Hepatocyte (in vitro differentiated cells): ENCODE measurements at places on chromosomes 13 and 19.

GRCh38 chr13:91167706-91168385, 179.6 kb upstream of the MIR17HG start:
- no peak for DNase-seq

- DNase-seq: no peak
Observed at GRCh38 chr19:40810160-40810559, 11.2 kb downstream of the EGLN2 start.

DNA sequence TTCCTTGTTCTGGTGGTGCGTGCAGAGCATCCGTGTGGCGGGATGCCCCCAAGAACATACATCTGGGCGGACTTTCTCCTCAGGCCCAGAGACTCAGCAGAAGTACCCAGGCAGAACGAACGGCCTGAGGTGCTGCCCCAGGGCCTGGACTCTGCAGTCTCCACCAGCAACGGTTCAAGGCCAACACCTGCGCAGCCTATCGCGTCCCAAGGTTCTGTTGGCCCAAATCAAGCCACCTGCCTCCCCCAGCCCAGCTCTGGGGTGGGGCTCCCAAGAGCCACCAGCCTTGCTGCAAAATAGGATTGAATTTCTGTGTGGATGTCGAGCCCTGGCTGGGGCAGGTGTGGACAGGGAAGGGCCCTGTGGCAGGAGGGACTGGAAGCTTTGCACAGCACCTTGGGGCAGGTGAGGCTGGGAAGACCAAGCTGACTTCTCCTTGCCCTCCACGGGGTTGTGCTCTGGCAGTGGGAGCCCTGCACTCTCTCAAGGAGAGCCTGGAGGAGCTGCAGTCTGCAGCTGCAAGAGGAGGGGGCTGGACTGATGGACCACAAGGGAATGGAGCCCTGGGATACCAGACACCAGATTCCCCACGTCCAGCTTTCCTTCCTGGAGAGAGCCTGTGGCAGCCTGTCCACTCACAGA, 146.9 kb downstream of the ZNF536 start:
- DNase-seq: no peak

GRCh38 chr19:39372047-39372802, 18.7 kb downstream of the PAF1 start:
- peak; percentile 39 for DNase-seq

DNA sequence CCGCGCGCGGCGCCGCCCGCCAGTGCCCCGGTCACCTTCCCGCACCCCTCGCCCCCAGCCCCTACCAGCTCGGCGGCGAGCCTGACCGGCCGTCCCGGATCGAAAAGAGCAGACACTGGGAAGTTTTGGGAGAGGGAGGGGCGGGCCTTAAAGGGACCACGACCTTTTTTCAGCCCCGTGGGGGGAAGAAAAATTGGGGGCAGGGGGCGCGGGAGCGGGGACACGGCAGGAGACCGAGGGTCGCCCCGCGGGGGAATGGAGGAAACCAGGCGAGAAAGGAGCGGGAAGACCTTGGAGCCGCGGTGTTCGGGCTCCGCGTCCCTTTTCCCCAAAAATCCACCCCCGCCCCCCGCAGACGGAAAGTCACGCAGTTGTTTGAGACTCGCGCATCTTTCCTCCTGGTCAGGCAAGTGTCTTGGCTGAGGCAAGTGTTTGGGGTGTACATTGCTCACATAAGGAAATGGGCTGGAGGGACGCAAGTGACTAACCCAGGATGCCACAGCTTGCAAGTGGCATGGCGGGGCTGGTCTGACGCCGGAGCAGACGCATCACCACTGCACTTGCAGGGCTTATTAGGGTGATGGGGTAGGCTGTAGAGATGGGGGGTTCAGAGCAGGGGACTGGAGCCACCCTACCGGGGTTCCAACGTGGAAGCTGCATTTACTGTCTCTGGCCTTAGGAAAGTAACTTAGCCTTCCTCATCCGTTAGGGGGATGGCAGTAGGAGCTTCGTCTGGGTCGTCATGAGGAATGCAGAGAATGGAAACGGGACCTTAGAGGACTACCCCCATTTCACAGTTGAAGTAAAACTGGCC, 2.7 kb upstream of the HNRNPL start:
- DNase-seq: peak; percentile 66

- no peak for DNase-seq
Observed at GRCh38 chr13:45775401-45775963, 73.4 kb downstream of the CBY2 start.

- DNase-seq: no peak
Observed at GRCh38 chr13:68232351-68233130, 1002.4 kb upstream of the PCDH9 start.

GRCh38 chr19:31538879-31539278, 189.6 kb upstream of the TSHZ3 start:
- DNase-seq: no peak

GRCh38 chr13:100604918-100605710, 16.5 kb upstream of the GGACT start:
- no peak for DNase-seq
